WTC11 (cell line): ENCODE measurements at places on chromosomes 5 and 9. TPM values are rescaled to one million over a fixed set of nuclear protein-coding genes. Genes with fewer than 3 reads are reported as not detected.

ANKRD31 gene
- total RNA-seq, result 0.09 to 0.18 TPM (median 0.09 TPM) in 3 replicates

TMC1 gene
- total RNA-seq, result 0.31 to 0.41 TPM (median 0.32 TPM) in 3 replicates

CATSPER3 gene
- total RNA-seq, result 0.34 to 0.44 TPM (median 0.37 TPM) in 3 replicates

FYB1 gene
- 0.27 to 0.71 TPM (median 0.52 TPM) in 3 replicates for total RNA-seq

PDE6A gene
- not detected in 3 replicates for total RNA-seq

ANGPTL2 gene
- total RNA-seq, result 4.5 to 6.7 TPM (median 6.3 TPM) in 3 replicates

IFNK gene
- not detected in 3 replicates for total RNA-seq

SARDH gene
- 8.5 to 15.2 TPM (median 13.7 TPM) in 3 replicates for total RNA-seq

SPACA9 gene
- 0.48 to 1.8 TPM (median 1.5 TPM) in 3 replicates for total RNA-seq

DELE1 gene
- total RNA-seq, result 79.3 to 83.8 TPM (median 81.5 TPM) in 3 replicates

ACOT12 gene
- 0.16 TPM in 1 of 3 replicates, not detected in the others for total RNA-seq

IFNA21 gene
- total RNA-seq, result not detected in 3 replicates

WNK2 gene
- total RNA-seq, result 113 to 121 TPM (median 120 TPM) in 3 replicates

DNA sequence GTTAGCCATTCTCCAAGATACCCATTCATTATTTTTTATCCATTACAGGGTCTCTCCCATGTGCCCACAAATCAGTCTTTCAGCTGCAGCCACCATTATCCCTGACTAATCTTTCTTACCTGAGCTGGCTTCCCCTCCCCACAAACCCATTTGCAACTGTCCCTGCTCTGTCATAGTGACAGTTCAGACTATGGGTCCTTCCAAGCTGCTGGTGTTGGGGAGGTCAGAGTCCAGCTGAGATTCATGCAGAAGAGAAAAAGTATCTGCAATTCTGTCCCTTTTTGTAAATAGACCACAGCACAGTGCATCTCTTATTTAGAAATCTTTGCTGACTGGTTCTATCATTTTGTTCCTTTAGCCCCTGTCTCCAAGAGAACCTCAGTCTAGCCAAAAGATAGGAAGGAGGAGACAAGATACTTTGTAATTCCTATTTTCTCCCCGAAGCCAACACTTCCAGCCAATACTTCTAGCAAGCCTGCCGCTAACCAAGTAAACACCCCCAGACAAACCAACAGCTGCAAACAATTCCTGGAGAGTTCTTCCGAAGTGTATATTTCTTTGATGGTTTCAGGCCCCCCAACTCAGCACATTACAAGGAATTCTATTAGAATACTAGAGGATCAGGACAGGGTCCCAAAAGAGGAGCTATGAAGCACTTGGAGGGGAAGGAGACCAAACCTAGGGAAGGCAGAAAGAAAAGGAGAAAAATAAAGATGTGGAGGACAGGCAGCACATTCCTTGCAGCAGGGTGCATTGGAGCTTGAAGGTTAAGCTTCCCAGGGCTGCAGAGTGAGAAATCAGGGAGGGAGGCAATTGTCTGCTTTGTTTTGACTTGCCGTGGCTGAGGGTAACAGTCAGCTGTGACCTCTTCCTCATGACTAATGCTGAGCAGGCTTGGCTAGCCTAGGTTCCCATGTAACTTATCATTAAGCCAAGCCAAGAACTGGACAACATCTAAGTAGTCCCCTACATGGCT lies 148.5 kb downstream of the SGCD start:
- H3K36me3 ChIP-seq, result no peaks in the 10 kb centered on the region
- no peaks in the 10 kb centered on the region for H3K27me3 ChIP-seq
- peaks cover 10% of the 10 kb centered on the region for H3K4me1 ChIP-seq

GRCh38 chr5:14339468-14339867 lies 196.3 kb downstream of the TRIO start:
- H3K4me3 ChIP-seq, result no peak overlapping the region
- H3K27me3 ChIP-seq, result no peaks in the 10 kb centered on the region
- peaks cover 45% of the 10 kb centered on the region for H3K4me1 ChIP-seq
- peaks cover 25% of the 10 kb centered on the region for H3K36me3 ChIP-seq
- peak overlapping the region; percentile 60; the same call in 1 of the 2 replicates for H3K27ac ChIP-seq

GRCh38 chr5:14600846-14601245 lies 19.3 kb downstream of the OTULINL start:
- H3K4me1 ChIP-seq, result 0 out of 2 replicates have a peak, but pooled peaks cover 4% of the 10 kb centered on the region
- H3K36me3 ChIP-seq, result peaks cover 20% of the 10 kb centered on the region
- no peak for DNase-seq

DNA sequence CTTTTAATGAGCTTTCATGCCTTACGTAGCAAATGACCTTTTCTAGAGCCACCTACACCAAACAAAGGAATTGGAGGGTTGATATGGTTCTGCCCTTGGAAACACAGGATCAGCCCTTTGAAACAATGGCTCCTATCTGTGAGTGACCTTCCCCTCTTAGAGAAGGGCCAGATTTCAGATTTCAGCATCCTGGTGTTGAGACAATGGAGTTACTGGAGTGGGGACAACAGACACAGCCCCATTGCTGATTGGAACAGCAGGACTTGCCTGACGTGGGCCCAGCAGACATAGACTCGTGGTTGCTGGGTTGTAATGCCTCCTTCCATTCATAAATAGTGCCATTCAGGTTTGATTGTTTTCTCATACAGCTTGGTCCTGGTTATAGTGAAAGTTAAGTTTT lies 96.0 kb downstream of the GALNT10 start:
- H3K27ac ChIP-seq, result peak overlapping the region; percentile 90
- H3K4me3 ChIP-seq, result no peak overlapping the region
- H3K36me3 ChIP-seq, result no peaks in the 10 kb centered on the region
- DNase-seq, result no peak
- no peaks in the 10 kb centered on the region for H3K27me3 ChIP-seq
- H3K4me1 ChIP-seq, result peaks cover 37% of the 10 kb centered on the region

GRCh38 chr9:137305060-137305797 lies 3.2 kb upstream of the NRARP start:
- H3K4me3 ChIP-seq, result no peak overlapping the region
- DNase-seq, result peak; percentile 69
- peak overlapping the region; percentile 80; the same call in 1 of the 2 replicates for H3K27ac ChIP-seq
- H3K27me3 ChIP-seq, result peaks cover 13% of the 10 kb centered on the region
- H3K36me3 ChIP-seq, result no peaks in the 10 kb centered on the region
- peaks cover 27% of the 10 kb centered on the region for H3K4me1 ChIP-seq

DNA sequence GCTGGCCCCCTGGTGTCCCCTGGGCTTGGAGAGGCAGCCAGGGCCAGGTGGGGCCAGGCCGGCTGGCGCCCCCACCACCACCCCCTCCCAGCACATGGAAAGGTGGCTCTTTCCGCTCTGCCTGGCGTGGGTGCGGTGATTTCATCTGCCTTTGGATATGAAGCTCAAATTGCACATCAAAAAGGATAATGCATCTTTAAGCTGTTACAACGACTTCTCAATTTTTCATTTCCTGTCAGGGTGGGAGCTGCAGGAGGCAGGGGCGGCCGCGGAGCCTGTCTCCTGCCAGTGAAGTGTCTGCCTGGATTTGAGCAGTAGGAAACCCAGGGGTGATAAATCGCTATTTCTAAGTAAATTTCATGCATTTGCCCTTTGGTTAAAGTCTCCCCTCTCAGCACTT lies 169.2 kb upstream of the MVB12B start:
- H3K27me3 ChIP-seq, result 0 out of 2 replicates have a peak, but pooled peaks cover 2% of the 10 kb centered on the region
- H3K27ac ChIP-seq, result no peak overlapping the region
- no peak for DNase-seq
- H3K36me3 ChIP-seq, result no peaks in the 10 kb centered on the region
- no peak overlapping the region for H3K4me3 ChIP-seq

- H3K4me1 ChIP-seq, result peaks cover 21% of the 10 kb centered on the region
- no peaks in the 10 kb centered on the region for H3K36me3 ChIP-seq
- H3K27me3 ChIP-seq, result peaks cover 7% of the 10 kb centered on the region
- no peak overlapping the region for H3K4me3 ChIP-seq
- DNase-seq, result no peak
- H3K27ac ChIP-seq, result no peak overlapping the region
Measured at GRCh38 chr5:40312205-40312604, 367.5 kb upstream of the PTGER4 start.

GRCh38 chr5:140342287-140342686 lies 4.1 kb downstream of the HBEGF start:
- no peak overlapping the region for H3K27ac ChIP-seq
- peaks cover 11% of the 10 kb centered on the region for H3K27me3 ChIP-seq
- H3K4me3 ChIP-seq, result no peak overlapping the region

- no peak overlapping the region for H3K4me3 ChIP-seq
- no peaks in the 10 kb centered on the region for H3K36me3 ChIP-seq
- H3K4me1 ChIP-seq, result peaks cover 25% of the 10 kb centered on the region
- no peak overlapping the region for H3K27ac ChIP-seq
- DNase-seq, result no peak
- H3K27me3 ChIP-seq, result peaks cover 3% of the 10 kb centered on the region
Measured at GRCh38 chr9:88052321-88052965, 78.1 kb upstream of the CDK20 start.

- H3K27me3 ChIP-seq, result no peaks in the 10 kb centered on the region
- peaks cover 54% of the 10 kb centered on the region for H3K36me3 ChIP-seq
- H3K4me3 ChIP-seq, result no peak overlapping the region
- H3K27ac ChIP-seq, result no peak overlapping the region
Measured at GRCh38 chr9:83656032-83656680, 33.2 kb downstream of the IDNK start.

- no peak overlapping the region for H3K4me3 ChIP-seq
- no peaks in the 10 kb centered on the region for H3K36me3 ChIP-seq
- no peak overlapping the region for H3K27ac ChIP-seq
- no peaks in the 10 kb centered on the region for H3K4me1 ChIP-seq
- no peak for DNase-seq
- H3K27me3 ChIP-seq, result no peaks in the 10 kb centered on the region
Measured at GRCh38 chr9:86660146-86660943, 287.0 kb downstream of the GAS1 start.

- peaks cover 22% of the 10 kb centered on the region for H3K36me3 ChIP-seq
- H3K4me1 ChIP-seq, result peaks cover 12% of the 10 kb centered on the region
- H3K27me3 ChIP-seq, result no peaks in the 10 kb centered on the region
Measured at GRCh38 chr9:132908635-132909034, 29.9 kb downstream of the SPACA9 start.

DNA sequence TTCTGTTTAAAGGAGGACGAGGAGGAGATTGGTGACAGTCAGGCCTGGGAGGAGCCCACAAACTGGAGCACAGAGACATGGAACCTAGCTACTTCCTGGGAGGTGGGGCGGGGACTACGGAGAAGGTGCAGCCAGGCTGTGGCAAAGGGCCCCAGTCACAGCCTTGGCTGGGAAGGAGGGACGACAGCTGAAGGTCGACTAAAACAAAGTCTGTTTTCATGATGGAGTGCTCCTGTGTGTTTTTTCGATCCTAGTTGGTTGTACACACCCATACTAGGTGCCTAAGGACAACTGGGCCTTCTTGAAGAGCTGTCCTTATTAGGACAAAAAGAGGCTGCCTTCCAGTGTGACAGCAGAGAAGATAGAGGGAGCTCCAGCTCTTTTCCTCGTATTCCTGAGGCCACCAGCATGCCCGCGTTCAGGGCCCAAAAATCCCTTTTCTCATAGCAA lies 2.9 kb downstream of the CCDC107 start:
- H3K36me3 ChIP-seq, result peaks cover 39% of the 10 kb centered on the region
- no peak for DNase-seq
- H3K27ac ChIP-seq, result peak overlapping the region; percentile 76
- H3K4me3 ChIP-seq, result no peak overlapping the region
- peaks cover 20% of the 10 kb centered on the region for H3K27me3 ChIP-seq
- peaks cover 41% of the 10 kb centered on the region for H3K4me1 ChIP-seq

GRCh38 chr9:107869111-107869510 lies 379.5 kb upstream of the KLF4 start:
- H3K4me3 ChIP-seq, result no peak overlapping the region
- no peak overlapping the region for H3K27ac ChIP-seq
- H3K36me3 ChIP-seq, result no peaks in the 10 kb centered on the region
- peaks cover 18% of the 10 kb centered on the region for H3K4me1 ChIP-seq
- peaks cover 9% of the 10 kb centered on the region; the same call in 1 of the 2 replicates for H3K27me3 ChIP-seq
- no peak for DNase-seq

- H3K27ac ChIP-seq, result no peak overlapping the region
- H3K36me3 ChIP-seq, result peaks cover 15% of the 10 kb centered on the region
- H3K4me3 ChIP-seq, result no peak overlapping the region
Measured at GRCh38 chr5:119953474-119953873, 324.1 kb downstream of the FAM170A start.

GRCh38 chr5:2196989-2197619 lies 314.4 kb upstream of the IRX4 start:
- no peak overlapping the region for H3K4me3 ChIP-seq
- no peak for DNase-seq
- no peaks in the 10 kb centered on the region for H3K27me3 ChIP-seq
- no peaks in the 10 kb centered on the region for H3K4me1 ChIP-seq

DNA sequence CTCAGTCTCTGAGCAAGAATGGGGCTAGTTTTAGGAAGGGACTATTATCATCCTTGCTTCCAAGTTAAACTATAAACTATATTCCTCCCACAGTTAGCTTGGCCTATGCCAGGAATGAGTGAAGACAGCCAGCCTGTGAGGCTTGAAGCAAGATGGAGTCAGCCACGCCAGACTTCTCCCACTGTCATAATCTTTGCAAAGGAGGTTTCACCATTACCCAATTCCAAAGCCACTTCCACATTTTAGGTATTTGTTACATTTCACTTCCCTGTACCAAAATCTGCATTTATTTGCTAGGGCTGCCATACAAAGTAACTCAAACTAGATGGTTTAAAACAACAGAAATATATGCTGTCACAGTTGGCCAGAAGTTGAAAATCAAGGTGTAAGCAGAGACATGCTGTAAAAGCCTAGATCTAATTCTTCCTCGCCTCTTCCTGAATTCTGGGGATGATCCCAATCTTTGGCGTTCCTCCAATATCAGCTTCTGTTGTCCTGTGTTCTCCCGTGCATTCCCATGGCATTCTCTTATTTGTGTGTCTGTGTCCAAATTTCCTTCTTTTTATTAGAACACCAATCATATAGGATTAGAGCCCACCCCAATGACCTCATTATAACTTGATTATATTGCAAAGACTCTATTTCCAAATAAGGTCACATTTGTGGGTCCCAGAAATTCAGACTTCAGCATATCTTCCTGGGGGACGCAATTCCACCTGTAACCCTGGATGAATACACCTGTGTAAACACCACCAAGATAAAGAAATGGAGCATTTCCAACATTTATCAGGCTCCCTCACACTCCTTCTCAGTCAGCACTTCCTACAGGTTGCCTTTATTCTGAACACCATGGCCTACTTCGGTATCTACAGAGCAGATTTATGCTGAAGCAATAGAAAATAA lies 126.8 kb downstream of the GCNT1 start:
- no peaks in the 10 kb centered on the region for H3K36me3 ChIP-seq
- H3K4me3 ChIP-seq, result no peak overlapping the region
- no peaks in the 10 kb centered on the region for H3K27me3 ChIP-seq
- no peak for DNase-seq

- peaks cover 16% of the 10 kb centered on the region for H3K4me1 ChIP-seq
- no peak overlapping the region for H3K4me3 ChIP-seq
- H3K36me3 ChIP-seq, result no peaks in the 10 kb centered on the region
- no peak overlapping the region for H3K27ac ChIP-seq
Measured at GRCh38 chr5:136058039-136058971, 29.5 kb downstream of the TGFBI start.
